ENCODE measurements at places on chromosomes 7 and 10.

DNA sequence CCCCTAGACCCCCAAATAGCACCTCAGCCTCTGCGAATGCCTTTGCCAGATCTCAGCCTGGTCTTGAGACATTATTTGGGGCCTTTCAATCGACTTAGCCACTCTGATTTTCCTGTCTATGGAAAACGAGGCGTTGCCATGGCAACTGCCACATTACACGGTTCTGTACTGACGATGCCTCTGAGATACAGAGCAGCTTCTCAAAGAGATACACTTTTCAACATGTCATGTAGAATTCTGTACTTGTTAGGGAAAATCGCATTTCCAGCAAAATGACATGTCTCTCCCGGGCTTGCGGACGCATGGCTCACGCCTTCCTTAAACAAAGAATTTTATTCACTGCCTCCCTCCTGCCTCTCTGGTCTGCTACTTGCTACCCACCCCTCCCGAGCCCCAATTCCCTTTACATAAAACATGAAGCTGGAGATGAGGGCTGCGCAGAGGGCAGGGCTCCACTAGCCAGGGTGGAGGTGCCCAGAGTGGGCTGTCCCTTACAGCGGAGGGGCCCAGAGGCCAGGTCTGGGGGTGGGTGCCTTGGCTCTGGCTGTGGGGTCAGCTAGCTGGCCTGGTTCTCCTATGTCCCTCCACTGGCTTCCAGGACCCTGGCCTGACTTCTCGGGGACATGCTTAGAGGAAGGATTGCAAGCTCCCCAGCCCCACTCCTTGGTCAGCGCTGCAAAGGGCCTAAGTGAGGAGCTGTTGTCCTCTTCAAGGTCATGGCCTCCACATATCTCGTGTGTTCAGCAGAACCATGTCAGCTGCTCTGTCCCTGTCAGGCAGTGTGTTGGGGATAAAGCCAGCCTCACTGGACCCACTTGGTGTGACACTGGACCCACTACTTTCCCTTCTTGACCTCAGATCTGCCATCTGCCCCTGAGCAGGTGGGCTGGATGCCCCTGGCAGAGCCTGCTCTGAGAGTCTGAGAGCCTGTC, 342.5 kb downstream of the RPS24 start:
- no peak for DNase-seq

GRCh38 chr7:148481971-148482626, 108.5 kb upstream of the C7orf33 start:
- DNase-seq, result peak; percentile 64

GRCh38 chr10:71040343-71040742, 152.0 kb upstream of the PCBD1 start:
- no peak for DNase-seq

- no peak for DNase-seq
These were observed 10.4 kb upstream of the IL15RA start for GRCh38 chr10:5987747-5988146.
